Activated CD4-positive, alpha-beta T cell treated with anti-CD3 and anti-CD28 coated beads, Interleukin-2, amount 50 U/mL, for 1 hour (primary cell): ENCODE measurements at places on chromosomes 2 and 18.

- DNase-seq, result no peak
These were observed 206.2 kb downstream of the TPGS2 start for GRCh38 chr18:36622610-36623009.

GRCh38 chr2:85433511-85434089, 15.1 kb downstream of the SH2D6 start:
- no peak for DNase-seq

DNA sequence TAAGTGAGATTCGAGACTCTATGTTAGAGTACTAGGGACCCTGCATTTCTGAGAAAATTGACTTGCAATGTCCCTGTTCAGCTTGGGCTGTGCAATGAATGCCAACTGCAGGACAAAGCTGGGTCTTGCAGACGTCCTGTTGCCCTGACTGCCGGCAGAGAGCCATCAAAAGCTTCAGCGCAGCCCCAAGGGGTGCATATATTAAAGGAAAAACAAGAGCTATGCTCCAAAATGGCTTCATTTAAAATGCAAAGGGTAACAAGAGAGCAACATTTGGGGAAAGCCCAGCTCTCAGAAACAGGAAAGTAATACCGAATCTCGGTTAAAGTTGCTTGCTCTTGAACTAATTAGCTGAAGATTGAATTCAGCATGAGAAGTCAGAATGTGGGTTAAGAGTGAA, 110.9 kb upstream of the PNPT1 start:
- no peak for DNase-seq

DNA sequence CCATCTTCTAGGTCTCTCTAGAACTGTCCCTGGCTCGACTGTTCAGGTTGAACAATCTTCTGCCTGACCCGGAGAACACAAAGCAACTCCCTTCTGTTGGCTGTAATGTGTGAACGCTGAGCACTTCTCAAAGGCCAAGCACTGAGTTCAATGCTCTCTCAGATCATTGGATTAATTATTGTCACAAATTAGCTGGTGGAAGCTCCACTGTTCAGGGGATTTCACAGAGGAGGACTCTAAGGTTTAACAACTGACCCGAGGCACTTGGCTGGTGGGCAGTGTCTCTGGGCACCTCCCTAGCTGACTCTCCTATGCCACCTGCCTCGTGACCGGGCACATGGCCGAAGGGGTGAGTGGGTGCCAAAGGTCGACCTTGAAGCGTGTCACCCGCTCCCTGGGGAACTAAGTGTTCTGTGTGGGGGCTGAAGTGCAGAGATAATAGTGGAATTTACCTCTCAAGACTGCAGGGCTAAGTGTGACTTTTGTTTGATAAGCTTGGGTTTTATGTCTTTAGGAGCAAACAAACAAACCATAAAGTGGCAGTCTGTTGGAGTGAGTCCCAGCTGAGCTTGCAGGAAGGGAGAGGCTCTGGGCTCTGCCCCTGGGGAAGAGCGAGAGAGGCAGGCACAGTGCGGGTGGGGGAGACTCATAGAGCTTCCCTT, 64.8 kb downstream of the BCL2L11 start:
- no peak for DNase-seq

GRCh38 chr2:186309901-186310300, 176.2 kb upstream of the ZC3H15 start:
- DNase-seq, result no peak

- no peak for DNase-seq
These were observed 111.8 kb upstream of the CYP20A1 start for GRCh38 chr2:203126996-203127395.

DNA sequence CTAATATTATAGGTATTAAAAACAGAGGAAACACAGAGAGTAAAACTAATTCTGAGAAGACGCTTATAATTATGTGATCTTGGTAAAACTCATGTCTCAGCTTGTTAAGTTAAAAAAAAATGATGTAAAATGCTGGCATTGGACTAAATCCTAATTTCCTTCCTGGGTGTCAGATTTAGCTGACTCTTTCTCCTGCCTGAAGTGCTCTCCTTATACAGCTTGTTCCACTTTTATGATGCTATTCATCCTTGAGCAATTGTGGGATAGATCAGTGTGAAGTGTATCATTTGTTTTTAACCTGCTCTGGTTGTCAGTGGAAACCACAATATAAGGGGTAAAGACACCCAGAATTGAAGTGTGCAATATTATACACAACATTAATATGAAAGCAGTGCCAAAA, 84.9 kb downstream of the EFEMP1 start:
- no peak for DNase-seq

DNA sequence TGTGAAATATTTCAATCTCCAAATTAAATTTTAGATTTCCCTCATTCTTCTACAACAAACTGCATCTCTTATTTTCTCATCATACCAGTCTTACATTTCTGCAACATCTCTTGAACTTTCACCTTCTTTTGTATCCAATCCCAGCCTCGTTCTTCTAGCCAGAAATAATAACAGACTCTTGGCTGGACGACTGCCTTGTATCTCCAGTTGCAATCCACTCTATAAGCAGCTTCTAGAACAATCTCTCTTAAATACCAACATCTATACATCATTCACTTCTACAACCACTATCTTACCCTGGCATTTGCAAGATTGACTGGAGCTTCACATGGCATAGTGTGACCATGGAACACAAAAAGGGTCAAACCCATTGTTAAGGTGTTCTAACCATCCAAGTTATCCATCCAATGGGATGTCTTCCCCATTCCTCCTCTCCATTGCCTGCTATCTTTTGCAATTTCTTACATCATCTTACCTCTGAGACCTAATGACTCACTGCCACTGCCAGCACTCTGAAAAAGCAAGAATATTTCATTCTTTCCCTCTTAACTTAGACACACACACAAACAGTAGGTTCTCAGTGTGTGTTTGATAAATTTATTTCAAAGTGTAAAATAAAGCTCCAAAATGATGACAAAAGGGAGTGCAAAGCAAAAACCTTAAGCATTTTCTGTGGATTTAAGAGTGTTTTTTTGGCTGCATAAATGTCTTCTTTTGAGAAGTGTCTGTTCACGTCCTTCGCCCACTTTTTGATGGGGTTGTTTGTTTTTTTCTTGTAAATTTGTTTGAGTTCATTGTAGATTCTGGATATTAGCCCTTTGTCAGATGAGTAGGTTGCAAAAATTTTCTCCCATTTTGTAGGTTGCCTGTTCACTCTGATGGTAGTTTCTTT, 145.6 kb downstream of the METTL4 start:
- no peak for DNase-seq

DNA sequence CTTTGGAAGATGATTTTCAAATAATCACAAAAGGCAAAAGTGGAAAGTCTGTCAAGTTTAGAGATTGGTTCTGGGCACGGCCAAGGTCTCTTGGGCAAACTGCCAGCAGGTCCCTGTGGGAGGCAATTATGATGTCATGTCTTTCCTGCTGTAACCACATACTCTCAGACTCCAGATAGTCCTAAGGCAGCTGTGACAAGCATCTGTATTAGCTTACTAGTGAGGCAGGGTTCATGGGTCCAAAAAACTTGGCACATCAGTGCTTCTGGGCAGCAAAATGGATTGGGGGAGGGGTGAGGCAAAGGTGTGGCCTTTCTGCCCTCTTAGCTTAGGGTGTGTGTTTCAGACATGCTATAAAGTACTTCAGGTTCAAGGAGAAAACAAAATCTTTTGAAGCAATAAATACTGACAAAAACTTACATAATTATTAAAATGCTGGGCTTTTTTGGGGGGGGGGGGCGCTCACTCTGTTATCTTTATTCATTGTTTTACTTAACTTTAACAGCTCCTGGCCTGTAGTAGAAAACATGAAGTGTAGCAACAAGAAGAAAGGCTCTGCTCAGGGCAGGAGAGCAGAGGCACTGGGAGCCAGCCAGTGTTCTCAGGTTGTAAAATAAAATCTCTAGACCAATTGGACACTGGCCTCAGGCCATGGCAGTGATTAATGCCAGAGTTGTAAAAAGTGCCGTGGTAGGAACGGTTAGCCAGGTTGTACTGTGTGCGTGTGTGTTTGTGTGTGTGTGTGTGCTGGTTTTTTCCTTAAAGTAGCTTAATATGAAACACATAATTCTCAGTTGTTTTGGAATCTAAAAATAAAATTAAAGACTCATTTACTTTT, 14.3 kb upstream of the TANC1 start:
- DNase-seq, result peak; percentile 9

- no peak for DNase-seq
These were observed 4.4 kb downstream of the ANKRD44 start for GRCh38 chr2:197306024-197306695.

- DNase-seq, result no peak
These were observed 41.8 kb upstream of the ARHGAP28 start for GRCh38 chr18:6687676-6688075.

DNA sequence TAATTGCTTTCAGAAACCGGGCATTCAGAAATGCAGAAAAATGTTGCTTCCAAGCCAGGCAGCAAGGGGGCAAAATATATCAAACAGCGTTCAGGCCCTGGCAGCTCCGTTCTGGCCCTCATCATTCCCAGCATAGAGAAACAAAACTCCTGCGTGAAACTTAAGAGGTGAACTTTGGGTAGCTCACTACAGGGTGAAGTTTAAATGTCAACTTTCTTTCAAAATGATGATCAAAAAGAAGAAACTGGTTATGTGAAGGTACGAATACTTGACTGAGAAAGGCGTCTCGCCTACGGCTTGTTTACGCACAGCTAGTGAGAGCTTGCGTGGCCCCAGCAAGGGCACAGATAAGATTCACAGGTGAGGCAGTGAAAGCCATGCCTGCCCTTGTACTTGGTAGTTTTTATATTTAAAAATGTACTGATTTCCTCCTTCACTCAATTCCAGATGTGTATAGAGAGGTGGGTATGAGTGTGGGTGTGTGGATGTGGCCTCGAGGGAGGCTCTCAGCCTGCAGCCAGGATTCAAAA, 127.5 kb downstream of the NFATC1 start:
- peak; percentile 58 for DNase-seq

- no peak for DNase-seq
These were observed 58.3 kb downstream of the LAMA1 start for GRCh38 chr18:7059276-7059675.

DNA sequence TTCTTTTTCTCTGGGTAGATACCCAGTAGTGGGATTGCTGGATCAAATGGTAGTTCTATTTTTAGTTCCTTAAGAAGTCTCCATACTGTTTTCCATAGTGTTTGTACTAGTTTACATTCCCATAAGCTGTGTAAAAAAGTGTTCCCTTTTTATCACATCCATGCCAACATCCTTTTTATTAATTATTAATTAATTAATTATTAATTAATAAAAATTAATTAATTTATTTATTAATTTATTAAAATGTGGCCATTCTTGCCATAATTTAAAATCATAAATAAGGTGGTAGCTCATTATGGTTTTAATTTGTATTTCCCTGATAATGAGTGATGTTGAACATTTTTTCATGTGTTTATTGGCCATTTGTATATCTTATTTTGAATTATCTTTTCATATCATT, 234.3 kb upstream of the FBXO11 start:
- no peak for DNase-seq

DNA sequence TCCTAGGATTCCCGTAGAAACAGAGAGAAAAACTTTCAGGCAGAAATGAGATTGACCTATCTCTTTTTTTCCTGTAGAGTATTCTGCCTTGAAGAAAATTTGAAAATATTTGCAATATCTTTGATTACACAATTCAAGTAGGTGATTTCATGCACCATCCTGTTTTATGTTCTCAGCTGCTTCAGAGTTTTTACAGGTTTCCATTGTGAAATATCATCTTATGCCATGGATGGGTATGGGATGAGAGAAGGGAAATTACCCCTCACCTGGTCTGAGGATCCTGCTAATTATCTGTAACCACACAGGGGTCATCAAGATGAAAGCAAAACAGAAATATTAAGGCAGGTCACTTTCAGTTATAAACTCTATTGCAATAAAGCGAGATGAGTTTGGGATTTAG, 264.8 kb downstream of the TXNL1 start:
- no peak for DNase-seq

DNA sequence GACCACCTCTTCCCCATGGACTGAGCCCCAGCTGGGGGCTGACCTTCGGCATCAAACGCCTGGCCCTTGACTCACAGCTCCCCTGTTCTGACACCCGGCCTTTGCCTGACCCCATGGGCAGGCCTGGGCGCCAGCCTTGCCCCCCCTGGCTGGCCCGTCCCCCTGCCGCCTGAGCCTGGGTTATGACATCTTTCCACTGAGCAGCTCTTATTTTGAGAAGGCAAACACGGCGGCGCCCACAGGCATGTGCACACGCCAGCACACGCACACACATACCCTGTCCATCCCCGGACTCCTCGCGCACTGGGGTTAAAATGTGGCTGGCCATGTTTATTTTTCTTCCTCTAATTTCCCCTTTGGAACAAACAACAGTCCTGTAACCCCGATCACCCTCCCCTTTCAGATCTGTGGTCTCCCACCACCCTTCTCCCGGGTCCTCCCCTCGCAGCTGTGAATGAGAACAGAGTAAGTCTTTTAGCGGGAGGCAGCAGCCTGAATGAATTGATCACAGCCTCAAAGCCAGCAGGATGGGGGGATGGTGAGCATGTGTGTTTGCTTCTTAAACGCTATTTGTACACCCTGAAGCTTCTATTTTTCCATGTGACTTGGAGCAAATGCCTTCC, 11.8 kb upstream of the ATOH8 start:
- DNase-seq, result no peak

GRCh38 chr2:39942950-39943349, 163.9 kb upstream of the THUMPD2 start:
- DNase-seq, result no peak

DNA sequence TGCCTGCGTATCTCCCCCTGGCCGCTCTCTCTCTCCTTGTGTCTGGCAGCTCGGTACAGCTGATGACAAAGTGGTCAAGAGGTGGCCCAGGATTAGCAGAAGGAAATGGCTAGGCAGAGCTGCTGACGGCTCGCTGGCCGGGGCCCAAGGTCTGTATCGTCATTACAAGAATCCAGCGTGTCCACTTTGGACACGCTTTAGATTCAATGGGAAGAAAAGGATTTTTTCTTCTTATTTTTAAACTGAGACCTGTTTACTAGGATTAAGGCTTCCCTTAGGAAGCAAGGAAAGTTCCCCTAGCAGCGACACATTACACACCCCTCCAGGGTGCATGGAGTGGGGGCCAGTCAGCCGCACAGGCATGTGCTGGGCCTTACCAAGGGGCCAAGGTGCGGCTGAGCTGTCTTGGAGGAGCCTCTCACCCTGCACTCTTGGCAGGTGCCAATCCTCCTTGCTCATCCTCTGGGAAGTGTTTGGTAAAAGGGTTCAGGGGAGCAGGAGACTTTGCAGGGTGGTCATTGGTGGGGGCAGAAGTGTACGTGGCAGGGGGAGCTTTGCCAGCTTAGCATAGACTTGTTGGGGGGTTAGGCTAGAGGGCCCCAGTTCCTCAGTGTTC, 76.8 kb downstream of the POLR1A start:
- no peak for DNase-seq

GRCh38 chr2:101771227-101771902, 73.9 kb downstream of the MAP4K4 start:
- no peak for DNase-seq

- no peak for DNase-seq
These were observed 8.0 kb downstream of the CTDSP1 start for GRCh38 chr2:218407717-218408116.

- no peak for DNase-seq
These were observed 224.6 kb upstream of the RAB6C start for GRCh38 chr2:129754831-129755230.

GRCh38 chr2:141557329-141558095, 573.3 kb downstream of the LRP1B start:
- no peak for DNase-seq

- no peak for DNase-seq
These were observed 73.1 kb upstream of the TPO start for GRCh38 chr2:1340141-1340512.
